Memory B cell (primary cell): ENCODE measurements at places on chromosomes 5 and 9.

DNA sequence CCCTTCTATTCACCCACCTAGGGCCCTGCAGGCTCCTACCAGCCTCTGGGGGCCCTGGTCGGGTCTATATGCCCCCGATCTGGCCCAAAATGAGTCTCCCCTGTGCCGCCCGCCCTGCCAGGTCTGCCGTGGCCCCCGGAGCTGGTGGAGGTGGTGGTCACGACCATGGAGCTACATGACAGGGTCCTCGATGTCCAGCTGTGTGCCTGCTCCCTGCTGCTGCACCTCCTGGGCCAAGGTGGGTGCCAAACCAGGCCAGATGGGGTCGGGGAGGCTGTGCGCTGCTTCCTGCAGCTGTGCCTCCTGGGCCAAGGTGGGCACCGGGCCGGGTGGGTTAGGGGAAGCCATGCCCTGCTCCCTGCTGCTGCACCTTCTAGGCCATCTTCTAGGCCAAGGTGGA, 17.5 kb downstream of the REXO4 start:
- DNase-seq: no peak

- peak; percentile 60 for DNase-seq
Measured at GRCh38 chr9:95494022-95494415, 22.8 kb downstream of the PTCH1 start.

- DNase-seq: no peak
Measured at GRCh38 chr9:93308158-93308602, 124.2 kb downstream of the WNK2 start.

GRCh38 chr5:152358861-152359568, 46.1 kb downstream of the NMUR2 start:
- no peak for DNase-seq

GRCh38 chr9:121217609-121218292, 16.1 kb upstream of the RAB14 start:
- no peak for DNase-seq

DNA sequence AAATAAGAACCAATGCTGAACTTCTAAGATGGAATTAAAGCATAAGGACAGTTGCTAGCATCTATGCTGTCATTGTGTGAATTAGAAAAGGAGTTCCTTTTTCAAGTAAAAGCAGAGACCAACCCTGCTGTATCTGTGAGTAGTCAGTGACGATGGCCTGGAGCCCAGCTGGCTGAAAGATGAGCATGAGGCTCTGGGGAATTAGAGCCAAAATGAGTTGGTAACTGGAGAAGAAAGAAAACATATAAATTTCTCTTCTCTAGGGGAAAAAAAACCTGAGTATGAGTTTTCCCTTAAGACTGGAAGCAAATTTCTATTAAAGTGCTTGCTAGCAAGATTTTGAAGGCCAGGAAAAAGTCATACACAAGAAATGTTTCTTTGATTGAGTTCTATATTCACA, 1.6 kb upstream of the SPZ1 start:
- no peak for DNase-seq

- no peak for DNase-seq
Measured at GRCh38 chr5:55364537-55365055, 56.8 kb downstream of the MTREX start.

GRCh38 chr5:144108131-144108530, 62.3 kb downstream of the YIPF5 start:
- no peak for DNase-seq

DNA sequence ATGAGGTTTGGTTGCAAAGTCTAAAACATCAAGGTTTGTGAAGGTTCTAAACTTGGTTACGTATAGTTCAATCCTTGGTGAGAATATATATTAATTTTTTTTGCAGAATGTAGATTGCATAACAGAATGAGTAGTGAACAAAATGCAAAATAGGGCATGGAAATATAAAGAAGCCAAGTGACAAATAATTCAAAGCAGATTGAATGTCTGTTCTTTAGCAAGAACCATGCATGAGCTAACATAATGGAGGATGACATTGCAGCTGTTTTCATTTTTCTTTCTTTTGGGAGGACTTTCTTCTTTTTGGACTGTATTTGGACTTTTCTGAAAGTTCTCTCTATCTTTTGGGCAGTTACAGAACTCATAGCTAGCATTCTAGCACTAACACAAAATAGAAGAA, 194.8 kb upstream of the MRPS30 start:
- no peak for DNase-seq

GRCh38 chr9:134318941-134319305, 7.3 kb upstream of the RXRA start:
- no peak for DNase-seq

- DNase-seq: no peak
Measured at GRCh38 chr5:150438873-150439546, 10.5 kb downstream of the RPS14 start.

GRCh38 chr9:107277801-107278200, 5.3 kb upstream of the RAD23B start:
- DNase-seq: no peak

- no peak for DNase-seq
Measured at GRCh38 chr9:25964239-25964638, 286.0 kb upstream of the TUSC1 start.
